ENCODE measurements at places on chromosomes 7 and 10. TPM values are rescaled to one million over a fixed set of nuclear protein-coding genes. Genes with fewer than 3 reads are reported as not detected.

KLF14 gene
- 0.02 TPM for polyA plus RNA-seq

LAMB1 gene
- polyA plus RNA-seq = 61.6 TPM

FXYD4 gene
- polyA plus RNA-seq = not detected

PGAM2 gene
- polyA plus RNA-seq = 2.9 TPM

CLCN1 gene
- 0.36 TPM for polyA plus RNA-seq

TUBB8 gene
- 3.0 TPM for polyA plus RNA-seq

All from H1 (cell line).